ENCODE measurements at places on chromosomes 3 and 15.

GRCh38 chr15:55532944-55533343 is 24.9 kb upstream of the DNAAF4 start:
- DNase-seq: no peak

GRCh38 chr15:79432345-79433275 is 474 bp downstream of the MINAR1 start:
- no peak for DNase-seq

DNA sequence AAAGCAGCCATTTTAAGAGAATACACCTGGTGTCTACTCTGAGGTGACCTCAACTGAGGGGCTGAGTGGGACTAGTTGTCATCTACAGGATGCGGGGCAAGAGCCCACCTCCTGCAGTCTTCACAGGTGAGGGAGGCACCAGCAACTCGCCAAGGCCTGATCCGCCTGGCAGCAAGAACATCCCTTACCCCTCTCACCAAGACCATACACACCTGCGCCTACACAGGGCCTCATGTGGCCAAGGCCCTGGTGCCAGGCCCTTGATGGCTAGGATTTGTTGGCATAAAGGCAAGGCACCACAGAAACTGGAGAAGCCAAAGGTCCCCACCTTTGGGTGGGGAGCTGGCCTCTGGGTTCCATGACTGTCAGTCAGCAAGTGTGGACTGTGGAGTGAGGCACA is 18.4 kb downstream of the ELP6 start:
- DNase-seq: no peak

- DNase-seq: no peak
These were observed 87.5 kb downstream of the CHCHD4 start for GRCh38 chr3:14037211-14037610.

- no peak for DNase-seq
These were observed 698.7 kb upstream of the GOLIM4 start for GRCh38 chr3:168794427-168794826.

GRCh38 chr15:58392141-58392540 is 39.6 kb upstream of the LIPC start:
- no peak for DNase-seq

GRCh38 chr3:194983121-194983520 is 287.8 kb downstream of the XXYLT1 start:
- DNase-seq: no peak

All from sigmoid colon (tissue), 7 donors.